HEK293T (cell line): ENCODE measurements at places on chromosomes 12 and 14.

DNA sequence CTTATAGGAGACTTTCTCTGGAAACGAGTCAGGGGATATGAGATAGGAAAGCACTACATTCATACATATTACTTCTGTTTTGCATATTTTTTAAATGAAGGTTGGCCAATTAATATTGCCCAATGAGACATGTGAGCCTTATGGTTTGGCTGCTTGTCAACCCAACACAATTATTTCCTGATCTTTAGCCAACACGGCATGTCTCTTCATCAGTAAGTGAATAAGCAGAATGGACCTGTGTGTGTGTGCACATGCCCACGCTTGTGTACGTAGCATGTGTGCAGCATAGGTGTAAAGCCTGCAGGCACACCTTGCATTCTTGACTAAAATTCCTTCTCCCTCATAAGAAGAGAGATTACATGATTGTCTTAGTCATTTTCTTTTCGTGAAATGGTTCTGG is 88.3 kb downstream of the STON2 start:
- DNase-seq: no peak

DNA sequence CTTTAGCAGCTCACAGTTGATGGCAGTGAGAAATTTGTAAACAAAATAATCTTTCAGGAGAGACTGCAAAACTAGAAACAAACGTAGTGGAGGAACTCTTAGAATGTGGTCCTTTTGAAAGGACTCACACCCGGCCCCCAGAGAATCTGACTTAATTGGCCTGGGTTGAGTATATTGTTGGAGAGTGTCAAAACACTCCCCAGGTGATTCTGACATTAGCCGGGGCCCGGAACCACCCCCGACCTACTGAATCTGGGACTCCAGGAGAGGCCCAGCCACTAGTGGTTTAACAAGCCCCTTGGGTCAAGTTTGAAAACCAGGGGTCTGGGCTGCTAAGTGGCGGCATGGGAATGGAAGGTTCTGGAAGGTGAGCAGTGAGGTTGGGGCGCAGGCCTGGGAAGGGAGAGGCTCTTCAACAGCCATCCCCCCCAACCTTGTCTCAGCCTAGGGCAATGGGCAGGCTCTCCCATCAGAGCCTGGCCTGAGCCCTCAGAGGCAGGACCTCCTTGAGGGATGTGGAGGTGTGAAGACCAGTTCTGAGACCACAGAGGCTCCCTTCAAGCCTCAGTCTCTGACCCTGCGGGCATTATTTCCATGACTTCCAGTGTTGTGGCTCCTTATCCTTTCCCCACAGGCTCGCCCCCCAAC is 1.1 kb upstream of the ELK3 start:
- DNase-seq: no peak

DNA sequence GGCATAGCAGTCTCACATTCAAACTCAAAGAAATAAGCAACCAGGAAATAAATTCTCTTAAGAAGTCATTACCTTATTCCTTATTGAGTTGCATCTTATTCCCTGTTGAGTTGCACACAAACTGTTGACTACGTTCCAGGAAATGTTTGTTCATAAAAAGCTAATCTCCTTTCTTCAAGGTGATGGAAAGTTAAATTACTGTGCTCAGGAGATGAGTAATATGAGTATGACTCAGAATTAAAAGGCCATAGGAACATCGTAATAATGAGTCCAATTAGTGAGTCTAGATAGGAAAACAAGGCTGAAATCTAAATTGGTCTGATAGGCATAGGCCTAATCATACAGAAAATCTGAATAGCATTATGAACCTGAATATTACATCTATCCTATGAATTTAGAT is 203.1 kb downstream of the SLC2A13 start:
- DNase-seq: no peak

DNA sequence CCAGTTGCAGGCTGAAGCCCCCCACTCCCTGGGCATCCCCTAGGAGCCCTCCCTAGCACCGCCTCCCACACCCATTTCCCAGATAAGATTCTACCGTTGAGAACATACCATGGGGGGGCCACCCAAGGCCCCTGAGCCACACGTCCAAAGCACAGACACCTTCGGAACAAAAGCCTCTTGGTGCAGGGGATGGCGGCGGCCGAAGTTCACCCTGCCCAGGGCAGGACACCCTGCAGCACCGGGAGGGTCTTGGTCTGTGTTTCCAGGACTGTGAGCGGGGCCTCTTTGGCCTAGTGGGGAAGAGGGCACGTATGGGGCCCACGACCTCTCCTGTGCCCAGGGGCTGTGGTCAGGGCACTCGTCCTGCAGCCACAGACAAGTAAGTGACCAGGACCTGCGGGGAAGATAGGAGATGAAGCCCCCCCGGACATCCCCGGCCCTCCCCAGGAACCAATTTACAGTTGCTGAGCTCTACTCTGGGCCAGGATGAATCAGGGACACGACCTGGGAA is 154.3 kb upstream of the C14orf180 start:
- DNase-seq: no peak

GRCh38 chr14:59303216-59303615 is 114.7 kb downstream of the DAAM1 start:
- DNase-seq: no peak

DNA sequence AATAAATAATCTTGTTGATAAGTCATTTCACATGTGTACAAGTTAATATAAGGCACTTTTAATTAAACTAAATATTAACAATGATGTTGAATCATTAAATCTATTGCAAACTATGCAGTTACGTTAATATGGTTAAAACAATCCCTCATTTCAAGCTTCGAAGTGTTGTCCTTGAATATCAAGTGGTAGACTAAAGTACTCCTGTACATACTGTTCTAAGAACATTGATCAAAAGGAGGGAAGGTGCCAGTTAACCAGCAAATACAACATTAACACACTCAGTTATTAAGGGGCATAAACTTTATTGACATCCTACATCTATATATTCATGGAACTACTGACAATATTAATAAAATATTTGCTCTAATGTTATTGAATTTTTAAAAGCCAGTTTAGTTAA is 8.7 kb downstream of the BCAT1 start:
- no peak for DNase-seq

GRCh38 chr12:109488051-109488665 is 10.7 kb downstream of the UBE3B start:
- no peak for DNase-seq

DNA sequence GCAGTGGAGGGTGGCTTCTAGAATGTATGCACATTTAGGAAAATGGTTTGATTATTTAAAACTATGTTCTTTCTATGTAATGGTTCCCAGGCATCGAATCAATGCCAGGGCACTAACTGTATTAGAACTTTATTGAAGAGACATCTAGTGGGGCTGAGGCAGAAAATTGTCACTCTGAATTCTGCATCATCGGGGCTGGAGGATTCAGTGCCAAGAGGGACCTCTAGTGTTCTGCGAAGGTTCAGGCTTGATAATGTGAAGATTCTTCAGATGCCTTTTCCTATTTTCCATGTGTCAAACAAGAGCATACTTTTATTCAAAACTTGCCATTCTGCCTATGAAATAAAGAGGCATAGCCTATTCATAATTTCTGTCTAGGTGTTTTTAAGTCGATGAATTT is 146.3 kb downstream of the CAND1 start:
- peak; percentile 37 for DNase-seq

- no peak for DNase-seq
These were observed 80.8 kb upstream of the BCL11B start for GRCh38 chr14:99352688-99353280.

- DNase-seq: no peak
These were observed 264.3 kb downstream of the PRKD1 start for GRCh38 chr14:29663281-29663801.

DNA sequence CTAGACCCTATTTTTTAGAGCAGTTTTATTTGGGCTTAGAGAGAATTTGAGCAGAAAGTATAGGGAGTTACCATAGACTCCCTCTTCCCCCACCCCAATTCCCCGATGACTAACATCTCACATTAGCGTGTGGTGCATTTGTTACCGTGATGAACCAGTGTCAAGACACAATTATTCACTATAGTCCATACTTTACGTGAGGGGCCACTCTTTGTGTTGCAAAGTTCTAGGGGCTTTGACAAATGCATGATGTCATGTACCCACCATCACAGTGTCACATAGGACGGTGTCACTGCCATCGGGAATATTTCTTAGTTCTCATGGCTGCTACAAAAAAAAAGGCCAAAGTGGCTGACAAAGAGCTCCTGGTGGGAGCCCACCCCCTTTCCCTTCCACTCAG is 119.1 kb downstream of the PHETA1 start:
- DNase-seq: no peak

DNA sequence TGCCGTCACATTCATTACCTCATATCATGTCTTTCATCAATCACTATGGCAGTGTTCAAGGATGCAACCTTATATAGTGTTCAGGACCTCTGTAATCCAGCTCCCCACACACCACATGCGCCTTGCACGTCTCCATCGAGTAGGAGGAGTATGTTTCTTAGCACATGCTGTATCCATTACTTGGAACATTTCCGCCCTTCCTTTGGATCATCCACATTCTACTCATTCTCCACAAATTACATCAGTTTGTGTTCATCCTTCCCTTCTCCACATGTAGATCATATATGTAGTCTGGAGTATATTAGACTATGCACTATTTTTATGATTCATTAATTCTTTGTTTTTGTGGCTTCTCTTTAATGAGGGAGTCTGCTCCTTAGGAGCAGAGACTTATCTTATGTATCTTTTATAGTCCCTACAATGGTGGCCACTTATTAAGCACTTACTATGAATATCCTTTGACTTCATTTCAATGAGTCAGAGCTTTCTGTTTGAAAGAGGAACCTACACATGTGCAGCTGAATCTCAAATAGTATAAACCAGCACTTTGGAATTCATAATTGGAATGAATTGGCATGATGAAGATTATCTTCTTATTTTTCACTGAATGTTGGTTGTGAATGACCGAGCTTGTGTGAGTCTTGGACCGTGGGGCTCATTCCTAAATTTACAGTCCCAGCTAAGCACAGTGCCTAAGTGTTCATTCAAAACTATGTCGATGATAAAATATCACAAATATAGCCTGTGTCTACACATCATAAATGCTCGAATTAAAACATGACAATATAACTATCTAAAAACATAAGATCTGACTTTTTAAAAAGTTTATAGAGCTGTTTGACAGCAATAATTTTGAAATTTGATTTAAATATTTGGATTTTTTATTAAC is 30.2 kb upstream of the NPAS3 start:
- no peak for DNase-seq

GRCh38 chr12:47903927-47904712 is 674 bp downstream of the VDR start:
- DNase-seq: no peak

GRCh38 chr12:467591-467990 is 7.9 kb downstream of the B4GALNT3 start:
- DNase-seq: no peak

GRCh38 chr12:108622921-108623514 is 10.7 kb downstream of the SELPLG start:
- no peak for DNase-seq

GRCh38 chr12:64120568-64120967 is 101.5 kb downstream of the KICS2 start:
- DNase-seq: no peak

GRCh38 chr14:80364816-80365215 is 153.5 kb upstream of the DIO2 start:
- DNase-seq: no peak

DNA sequence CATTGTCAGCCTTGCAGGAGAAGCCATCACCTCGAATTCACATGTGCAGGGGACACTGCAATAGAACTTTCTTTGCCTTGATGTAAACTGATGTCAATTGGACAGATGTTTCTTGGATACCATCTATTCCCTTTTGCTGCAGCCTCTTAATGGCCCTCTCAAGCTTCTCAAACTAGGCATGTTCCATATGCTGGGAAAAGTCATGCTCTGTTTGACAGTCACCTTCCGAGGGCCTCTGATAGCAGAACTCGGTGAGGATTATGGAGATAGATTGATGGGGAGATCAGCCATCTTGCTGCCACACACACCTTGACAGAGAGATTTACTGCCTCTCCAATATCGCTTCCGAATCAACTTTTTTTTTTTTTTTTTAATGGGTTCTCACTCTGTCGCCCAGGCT is 145.8 kb upstream of the NUDT4 start:
- DNase-seq: no peak

DNA sequence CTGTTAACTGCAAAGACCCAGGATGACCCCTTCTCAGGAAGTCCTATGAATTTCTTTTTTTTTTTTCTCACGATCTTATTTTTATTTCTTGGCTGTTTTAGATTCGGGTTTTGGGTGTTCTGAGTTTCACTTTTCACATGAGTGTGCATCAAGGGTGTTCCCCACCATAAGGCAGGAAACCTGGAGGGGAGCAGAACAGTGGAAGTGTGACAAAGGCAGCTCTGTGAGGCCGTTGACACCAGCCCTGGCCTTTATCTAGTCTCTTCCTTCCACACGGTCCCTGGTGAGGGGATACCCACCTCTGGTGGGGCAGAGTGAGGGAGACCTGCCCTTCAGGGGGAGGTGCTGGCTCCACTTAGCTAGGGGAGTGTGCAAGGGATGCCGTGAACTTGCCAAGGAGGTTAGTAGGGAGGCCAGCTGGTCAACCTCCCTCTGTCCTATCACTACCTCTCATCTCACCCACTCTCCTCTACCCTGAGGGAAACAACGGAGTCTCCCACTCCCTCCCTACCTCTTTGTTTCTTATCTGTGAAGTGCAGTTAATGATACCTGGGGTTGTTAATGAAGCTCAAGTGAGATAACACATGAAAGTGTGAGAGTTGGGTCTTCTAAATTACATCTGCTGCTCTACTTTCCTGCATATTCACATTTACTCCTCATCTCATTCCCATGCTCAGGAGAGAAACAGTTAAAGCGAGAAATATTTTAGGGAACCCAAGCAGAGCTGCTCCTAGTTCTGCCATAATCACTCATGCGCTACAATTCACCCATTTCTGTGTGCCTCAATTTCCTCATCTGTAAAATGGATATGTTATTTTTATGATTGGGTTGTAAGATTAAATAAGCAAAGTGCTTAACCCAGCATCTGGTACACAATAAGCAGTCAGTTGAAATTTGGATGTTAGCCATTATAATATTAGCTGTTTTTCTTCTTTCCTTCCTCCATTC is 4.4 kb upstream of the GALNT6 start:
- DNase-seq: no peak

DNA sequence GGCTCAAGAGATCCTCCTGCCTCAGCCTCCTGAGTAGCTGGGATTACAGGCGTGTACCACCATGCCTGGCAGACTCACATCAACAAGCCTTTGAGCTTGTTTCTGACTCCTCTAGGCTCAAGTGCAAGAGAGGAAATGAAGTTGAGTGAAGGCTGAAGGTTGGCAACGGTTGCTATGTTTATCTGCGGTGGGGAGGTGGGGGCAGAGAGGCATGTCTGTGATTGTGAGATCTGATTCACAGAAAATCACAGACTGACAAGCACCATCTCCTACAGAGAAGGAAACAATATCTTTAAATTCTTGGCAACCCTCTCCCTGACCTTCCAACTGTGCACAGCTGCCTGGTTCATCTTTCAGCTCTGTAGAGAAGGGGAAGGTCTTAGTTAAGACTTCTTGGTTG is 22.1 kb upstream of the NINJ2 start:
- no peak for DNase-seq

DNA sequence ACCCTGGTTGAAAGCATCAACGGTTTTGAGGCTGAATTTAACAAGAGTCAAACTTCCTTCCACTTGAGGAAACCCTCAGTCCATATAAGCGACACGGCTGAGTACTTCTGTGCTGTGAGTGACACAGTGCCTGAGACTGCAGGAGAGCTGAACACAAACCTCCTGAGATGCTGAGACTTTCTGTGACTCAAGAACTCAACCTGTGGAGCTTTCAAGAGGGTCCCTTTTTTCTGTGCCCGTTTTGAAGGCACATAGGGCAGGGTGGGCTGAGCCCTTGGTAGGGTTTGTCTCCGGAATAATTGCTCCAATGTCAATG is 305.3 kb upstream of the OR4E1 start:
- no peak for DNase-seq

GRCh38 chr12:4041187-4041885 is 168.1 kb upstream of the PARP11 start:
- no peak for DNase-seq

GRCh38 chr12:6563448-6564050 is 4.5 kb downstream of the NOP2 start:
- DNase-seq: peak; percentile 59
